ENCODE measurements at places on chromosomes 2 and 18.

DNA sequence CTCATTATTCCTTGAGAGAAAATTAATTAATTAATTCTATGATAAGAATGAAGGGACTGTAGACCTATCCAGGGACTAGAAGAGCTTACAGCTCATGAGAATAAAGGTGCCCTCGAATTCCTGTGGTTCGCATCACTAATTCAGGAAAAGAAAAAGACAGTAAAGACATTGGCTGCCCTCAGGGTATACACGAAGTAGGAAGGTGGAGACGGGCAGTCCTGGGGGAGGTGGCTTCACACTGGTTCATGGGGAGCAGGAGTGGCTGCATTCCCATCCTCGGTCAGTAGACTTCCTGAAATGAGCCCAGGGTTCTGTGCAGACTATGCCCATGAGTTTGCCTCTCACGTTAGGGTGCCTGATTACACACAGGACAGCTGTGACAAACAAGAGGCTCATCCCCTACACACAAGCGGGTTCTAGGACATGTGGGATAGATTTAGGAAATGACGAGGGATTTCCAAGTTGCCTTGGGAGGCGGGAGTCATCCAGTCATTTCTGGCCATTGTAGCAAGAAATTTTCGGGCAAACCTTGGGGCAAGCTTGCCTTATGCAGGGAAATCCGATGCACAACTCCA, 282.2 kb downstream of the CYP26B1 start:
- no peak for DNase-seq

DNA sequence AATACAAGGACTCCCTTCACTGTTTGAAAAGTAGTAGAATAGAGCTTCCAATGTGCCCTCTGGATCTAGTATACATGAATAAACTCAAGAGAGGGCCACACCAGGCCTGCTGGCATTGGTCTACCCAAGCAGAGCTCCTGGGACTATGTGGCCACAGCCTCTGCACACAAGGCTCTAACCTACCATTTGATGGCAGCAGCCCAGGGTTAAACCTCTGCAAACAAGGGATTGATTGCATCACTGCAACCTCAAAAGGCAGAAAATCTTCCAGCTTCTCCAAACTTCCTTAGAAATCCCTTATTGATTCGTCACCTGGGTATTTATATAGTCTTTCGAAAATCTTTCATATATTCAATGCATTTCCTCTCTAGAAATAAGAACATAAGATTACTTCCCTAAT, 147.6 kb upstream of the SETBP1 start:
- DNase-seq, result no peak

DNA sequence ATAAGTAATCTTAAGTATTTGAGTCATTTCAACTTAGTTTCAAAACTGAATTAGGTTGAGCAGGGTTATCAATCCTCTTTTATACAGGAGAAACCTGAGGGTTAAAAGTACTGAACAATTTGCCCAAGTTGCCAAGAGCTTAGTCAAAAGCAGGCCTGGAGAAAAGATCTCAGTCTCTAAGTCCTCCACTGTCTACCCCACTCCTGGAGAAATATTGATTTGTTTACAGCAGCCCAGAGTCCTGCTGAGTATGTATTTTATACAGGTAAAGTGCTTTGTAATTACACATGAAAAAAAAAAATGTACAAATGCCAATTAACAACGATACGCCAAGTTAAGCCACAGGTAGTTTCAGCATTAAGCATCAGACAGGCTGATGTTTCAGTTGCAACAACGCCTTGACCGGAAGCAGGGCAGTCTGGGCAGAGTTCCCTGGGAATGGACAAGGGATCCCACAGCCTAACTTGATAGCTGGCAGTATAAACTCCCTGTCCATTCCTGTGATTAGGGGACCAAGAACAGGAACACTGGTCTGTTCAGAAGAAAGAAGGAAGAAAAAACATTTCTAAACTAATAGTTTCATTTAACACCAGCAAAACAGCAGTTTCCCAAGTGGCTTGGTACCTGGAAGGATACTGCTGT, 132.9 kb downstream of the MYO5B start:
- no peak for DNase-seq

DNA sequence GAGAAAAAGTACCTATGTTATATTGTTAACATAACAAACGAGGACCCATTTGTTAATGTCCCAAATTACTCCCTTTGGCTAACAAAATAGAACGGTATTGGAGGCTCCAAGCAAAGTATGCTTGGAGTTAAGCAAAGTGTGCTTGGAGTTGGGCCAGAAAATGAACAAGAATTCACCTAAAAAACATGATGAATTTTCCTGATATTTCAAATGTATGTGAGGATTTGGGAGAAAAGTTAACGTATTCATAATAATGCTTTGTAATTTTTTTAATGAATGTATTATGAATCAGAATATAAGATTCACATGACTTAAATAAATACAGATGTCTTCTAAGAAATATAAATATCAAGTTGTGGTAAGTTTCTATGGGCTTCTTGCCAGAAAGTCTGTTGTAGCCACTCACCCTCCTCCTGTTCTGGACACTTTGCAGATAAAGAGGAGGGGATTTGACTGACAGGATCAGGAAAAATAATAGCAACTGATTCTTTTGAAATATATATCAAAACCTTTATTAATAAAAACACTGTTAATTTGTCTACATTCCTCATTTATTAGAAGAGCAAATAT, 423.7 kb upstream of the MMADHC start:
- DNase-seq, result no peak

GRCh38 chr2:39174022-39174421, 53.2 kb upstream of the SOS1 start:
- no peak for DNase-seq

- DNase-seq, result no peak
Measured at GRCh38 chr2:15605721-15606120, 14.1 kb downstream of the DDX1 start.

DNA sequence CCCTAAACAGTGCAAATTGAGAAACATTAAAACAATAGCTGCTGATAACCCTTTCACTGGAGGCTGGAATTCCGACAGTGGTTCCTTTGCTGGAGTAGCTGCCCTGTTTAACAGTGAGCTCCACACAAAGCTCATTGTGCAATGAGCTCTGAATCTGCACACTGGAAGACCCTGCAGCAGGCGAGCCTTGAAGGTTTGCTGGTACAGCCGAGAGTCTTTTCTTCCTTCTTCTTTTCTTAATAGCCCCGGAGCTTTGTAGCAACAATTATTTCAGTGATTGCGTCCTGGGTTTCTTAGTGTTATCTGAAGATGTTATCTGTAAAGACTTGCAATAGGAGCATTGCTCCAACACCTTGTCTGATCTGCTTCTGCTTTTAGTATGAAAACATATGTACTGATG, 50.8 kb upstream of the CXCR4 start:
- no peak for DNase-seq

DNA sequence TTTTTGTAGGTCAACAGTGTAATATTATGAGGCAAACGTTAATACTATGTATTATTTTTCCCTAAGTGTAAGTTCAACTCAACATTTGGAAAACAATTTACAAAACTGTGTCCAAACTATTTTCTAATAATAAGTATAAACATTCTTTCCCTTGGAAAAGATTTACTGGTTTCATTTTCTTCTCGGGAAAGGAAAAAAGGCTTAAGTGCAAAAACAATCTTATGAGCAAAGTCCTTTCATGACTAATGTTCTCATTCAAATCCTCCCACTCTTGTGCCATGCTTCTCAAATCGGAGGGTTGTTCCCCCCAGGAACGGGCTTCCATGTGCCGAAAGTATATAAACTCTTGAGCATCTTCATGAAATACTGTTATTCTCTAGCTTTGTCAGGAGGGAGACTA, 19.8 kb upstream of the L3MBTL4 start:
- no peak for DNase-seq

- no peak for DNase-seq
Measured at GRCh38 chr2:237590272-237591140, at the start of gene RAB17. TSS of gene RAB17 (minus strand) at chr2:237590734. CDS start at chr2:237586154, 4,580 bp downstream.

DNA sequence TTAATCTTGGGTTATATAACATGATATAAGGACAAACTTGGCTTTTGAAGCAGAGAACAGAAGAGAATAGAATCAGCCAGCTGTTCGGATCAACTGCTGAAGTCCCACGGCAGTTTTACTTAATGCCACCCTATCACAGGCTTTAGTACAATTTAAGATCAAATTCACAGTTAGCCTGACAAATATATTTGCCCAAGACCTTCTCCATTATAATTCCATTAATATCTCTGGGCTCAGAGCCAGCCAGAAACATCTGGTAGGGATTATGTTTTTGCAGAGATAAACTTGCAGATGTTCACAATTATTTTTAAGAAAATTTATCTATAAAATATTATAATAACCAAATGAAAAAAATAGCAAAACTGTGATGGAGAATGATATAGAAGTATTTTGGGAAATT, 381.4 kb downstream of the RAD51AP2 start:
- no peak for DNase-seq

GRCh38 chr2:165357758-165358157, 111.7 kb upstream of the CSRNP3 start:
- DNase-seq, result no peak

DNA sequence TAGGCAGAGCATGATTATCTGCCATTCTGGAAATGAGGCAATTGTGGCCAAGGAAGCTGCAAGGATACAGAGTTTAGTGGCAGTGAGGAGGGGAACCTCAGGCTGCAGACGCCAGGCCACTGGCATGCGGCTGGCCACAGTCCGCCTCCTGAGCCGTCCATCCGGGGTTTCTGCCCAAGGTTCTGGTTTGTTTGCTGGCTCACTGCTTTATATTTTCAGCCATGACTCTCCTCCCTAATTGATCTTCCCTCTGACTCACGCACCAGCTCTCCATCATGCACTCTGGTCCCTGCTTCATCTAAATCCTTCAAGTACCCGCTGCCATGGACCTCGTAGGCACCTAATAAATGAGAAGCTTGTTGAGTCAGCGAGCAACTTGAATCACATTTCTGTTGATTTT, 107.8 kb upstream of the REV1 start:
- no peak for DNase-seq

DNA sequence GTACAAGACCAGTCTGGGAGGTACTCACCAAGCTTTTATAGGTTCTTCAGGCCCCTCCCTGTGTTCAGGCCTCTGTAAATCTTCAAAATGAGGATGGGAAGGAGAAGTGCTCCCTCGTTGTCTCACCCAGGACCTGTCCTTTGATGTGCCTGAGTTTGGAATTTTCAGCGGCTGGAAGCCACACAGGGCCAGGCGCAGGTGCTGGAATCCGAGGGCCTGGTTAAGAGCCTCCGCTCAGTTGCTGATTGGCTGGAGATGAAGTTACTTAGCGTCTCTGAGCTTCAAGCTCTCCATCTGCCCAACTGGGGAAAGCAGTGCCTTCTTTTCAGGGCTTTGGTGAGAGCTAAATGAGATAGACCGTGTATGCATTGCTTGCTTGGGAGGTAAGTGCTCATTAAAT, 30.0 kb downstream of the HJURP start:
- no peak for DNase-seq

DNA sequence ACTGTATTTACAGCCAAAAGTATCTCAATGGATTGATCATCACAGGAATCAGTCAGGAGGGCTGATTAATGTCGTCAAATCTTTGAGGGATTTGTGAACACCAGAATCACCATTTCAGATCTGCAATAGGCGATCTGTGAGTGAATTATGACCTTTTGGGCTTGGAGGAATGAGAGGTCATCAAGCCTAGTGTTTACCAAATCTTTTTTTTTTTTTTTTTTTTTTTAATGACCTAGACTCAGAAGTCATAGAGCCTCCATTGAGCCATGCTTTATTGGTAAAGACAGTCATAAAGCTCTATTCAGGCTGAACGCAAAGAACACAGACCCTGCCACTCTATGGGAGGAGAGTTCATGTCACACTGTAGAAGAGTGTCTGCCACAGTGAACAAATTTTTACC, 97.7 kb downstream of the SOCS6 start:
- no peak for DNase-seq

GRCh38 chr18:35703043-35703688, 121.6 kb downstream of the GALNT1 start:
- no peak for DNase-seq

DNA sequence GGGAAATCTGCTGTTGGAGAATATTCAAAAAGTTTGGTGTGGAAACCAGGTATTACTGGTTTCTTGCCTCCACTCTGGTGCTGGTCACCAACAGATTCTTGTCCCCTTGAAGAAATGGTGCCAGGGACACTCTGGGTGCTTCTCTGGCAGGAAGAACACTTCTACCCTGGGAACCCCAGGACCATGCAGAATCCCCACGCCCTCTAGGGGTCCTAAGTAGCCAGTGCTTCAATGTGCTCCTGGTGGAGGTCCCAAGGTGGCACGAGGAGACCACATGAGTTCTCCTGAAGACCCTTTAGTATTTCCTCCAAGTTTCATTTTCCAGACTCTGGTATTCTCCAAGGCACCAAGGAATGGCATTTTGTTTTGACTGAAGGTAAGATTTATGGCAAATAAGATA, 380.6 kb downstream of the TSN start:
- DNase-seq, result no peak

DNA sequence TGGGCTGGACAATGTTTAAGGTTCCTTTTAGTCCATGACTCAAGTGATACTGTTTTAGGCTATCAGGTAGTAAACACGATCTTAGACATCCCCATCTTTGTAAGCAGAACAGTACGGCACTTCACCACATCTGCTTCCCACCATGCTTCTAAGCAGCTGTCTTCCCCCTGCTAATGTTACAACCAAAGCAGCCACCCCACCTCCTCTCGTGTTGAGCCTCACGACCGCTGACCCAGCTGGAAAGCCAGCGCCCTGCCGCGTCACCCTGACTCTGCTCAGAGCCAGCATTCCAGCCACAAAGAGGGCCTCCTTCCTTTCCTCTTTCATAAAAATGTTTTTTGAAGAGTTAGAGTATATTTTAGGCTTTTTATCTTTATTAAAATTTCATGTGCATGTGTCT, 9.4 kb downstream of the MTERF4 start:
- DNase-seq, result no peak

GRCh38 chr2:127420039-127420864, 2.0 kb downstream of the PROC start:
- DNase-seq, result no peak

DNA sequence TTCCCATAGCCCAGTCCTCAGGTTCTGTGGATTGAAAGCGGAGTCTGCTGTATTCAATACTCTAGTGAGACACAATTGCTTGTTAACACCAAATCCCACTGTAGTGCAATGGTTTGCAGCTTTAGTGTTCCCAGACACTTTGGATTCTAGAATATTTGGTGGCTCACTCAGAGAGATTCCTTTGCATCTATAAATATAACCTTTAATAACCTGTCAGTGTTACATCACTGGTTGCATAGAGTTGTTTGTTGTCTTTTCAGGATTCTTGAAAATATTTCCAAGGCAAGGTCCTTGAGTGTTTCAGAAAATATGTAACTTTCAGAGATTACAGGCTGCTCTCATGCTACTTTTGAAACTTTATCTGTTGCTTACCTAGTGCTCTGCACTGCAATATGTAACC, 157.5 kb downstream of the ZEB2 start:
- DNase-seq, result no peak

- no peak for DNase-seq
Measured at GRCh38 chr2:182445391-182445965, 18.6 kb upstream of the PDE1A start.

Data from stimulated activated CD4-positive, alpha-beta T cell treated with anti-CD3 and anti-CD28 coated beads, Interleukin-4, amount 100 ng/mL, for 24 hours (primary cell).